ENCODE measurements at places on chromosomes 1 and 21. TPM values are rescaled to one million over a fixed set of nuclear protein-coding genes. Genes with fewer than 3 reads are reported as not detected.

The PTPN7 gene
- not detected for total RNA-seq

The TNFRSF18 gene
- not detected for total RNA-seq

The RNU1-3 gene
- under 0.01 TPM for total RNA-seq

The HSPB7 gene
- 8.9 TPM for total RNA-seq

The NUDT4B gene
- 72.0 TPM for total RNA-seq

The MMEL1 gene
- total RNA-seq: not detected

All from fibroblast of the aortic adventitia (primary cell).